ENCODE measurements at places on chromosomes 1 and 21.

GRCh38 chr1:169348383-169349036 lies 19.1 kb downstream of the NME7 start:
- no peak for DNase-seq

DNA sequence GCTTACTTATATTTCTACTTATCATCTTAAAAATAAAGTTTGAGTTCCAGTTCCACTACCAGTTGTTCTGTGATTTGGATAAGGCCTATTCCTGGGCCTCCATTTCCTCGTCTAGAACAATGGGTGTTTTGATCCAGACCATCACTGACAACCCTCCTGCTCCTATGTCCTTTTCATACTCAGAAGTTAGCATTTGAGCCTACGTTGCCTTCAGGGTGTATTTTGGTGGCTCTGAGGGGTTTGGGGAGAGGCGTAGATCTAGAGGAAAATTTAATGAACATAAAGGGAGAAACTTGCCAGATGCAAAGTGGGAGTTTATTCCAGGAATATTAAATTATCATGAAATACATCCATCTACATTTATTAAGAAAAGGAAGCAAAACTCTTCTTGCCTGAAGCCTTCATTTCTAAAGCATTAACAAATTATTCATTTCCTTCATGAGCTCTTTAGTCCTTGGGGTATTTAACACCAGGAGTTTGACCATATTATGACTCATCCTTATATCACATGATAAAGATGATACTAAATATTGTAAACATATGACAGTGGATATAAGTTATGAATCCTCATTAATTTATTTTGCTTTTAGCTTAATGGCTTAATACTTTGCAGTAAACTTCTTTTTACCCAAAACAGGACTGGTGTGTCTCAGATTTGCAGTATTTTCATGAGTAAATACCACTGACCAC lies 47.2 kb upstream of the SYT14 start:
- DNase-seq = no peak

GRCh38 chr1:41533016-41533730 lies 48.7 kb upstream of the EDN2 start:
- no peak for DNase-seq

GRCh38 chr1:222375701-222376100 lies 172.2 kb downstream of the HHIPL2 start:
- no peak for DNase-seq

DNA sequence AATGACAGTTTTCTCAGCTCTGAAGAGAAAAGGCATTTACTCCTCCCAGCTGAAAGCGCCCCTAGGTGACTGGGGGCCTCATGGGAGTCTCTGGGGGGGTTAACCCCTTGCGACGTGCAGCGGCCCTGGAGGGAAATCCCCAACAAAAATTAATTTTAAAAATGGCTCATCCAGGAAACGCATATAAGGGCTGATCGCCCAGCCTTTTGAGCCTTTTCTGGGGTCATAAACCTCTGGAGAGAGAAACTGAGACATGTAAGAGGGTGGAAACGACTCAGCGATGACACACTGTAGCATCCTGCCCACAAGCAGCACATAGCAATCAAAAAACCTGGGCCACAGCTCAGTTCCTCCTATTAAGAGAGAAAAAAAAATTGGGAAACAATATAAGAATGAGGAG lies 20.4 kb upstream of the HPDL start:
- DNase-seq = no peak

GRCh38 chr1:209989525-209989924 lies 51.5 kb downstream of the SYT14 start:
- no peak for DNase-seq

DNA sequence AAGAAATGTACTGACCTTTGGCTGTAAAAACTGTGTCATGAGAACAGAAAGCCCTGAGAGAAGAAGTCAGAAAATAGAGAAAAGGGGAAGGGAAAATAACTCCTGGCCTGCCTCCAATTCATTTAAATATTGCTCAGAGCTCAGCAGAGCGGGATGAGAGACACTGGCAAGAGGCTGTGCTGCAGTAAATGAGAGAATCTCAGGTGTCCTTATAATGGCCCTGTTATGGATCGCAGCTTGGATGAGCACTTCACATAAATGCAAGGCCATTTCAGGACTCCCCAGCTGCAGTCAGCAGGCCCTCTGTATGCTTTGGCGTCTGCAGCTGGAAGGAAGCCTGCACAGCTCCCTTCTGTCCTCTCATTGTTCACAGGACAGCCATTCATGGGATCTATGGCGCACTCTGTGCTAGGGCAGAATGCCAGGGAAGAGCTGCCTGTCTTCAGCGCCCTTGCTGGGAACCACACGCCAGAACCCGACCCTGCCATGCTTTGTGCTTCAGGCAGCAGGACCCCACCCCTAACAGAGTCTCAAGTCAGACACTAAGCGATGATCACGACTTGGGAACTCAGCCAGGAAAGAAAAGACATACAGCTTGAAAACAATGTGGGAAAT lies 20.7 kb upstream of the ABCB10 start:
- DNase-seq = peak; percentile 49

DNA sequence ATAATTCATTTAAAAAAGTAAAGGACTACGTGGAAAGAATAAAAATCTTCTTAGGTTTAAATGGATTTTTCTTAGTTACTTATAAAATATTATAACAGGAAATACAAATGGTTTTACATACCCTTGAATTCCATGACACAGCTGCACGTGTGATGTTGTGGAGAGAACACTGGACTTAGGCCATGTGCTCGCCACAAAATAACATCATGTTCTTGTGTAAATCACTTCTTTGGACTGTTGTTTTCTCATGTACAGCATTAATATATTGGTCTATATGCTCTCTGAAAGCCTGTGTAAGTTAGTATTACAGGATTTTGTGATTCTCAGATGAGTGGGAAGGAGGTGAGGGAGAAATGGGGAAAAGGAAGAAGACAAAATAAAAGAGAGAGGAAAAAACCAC lies 228.2 kb downstream of the DNM3 start:
- DNase-seq = no peak

GRCh38 chr1:29245876-29246275 lies 9.6 kb downstream of the PTPRU start:
- no peak for DNase-seq

DNA sequence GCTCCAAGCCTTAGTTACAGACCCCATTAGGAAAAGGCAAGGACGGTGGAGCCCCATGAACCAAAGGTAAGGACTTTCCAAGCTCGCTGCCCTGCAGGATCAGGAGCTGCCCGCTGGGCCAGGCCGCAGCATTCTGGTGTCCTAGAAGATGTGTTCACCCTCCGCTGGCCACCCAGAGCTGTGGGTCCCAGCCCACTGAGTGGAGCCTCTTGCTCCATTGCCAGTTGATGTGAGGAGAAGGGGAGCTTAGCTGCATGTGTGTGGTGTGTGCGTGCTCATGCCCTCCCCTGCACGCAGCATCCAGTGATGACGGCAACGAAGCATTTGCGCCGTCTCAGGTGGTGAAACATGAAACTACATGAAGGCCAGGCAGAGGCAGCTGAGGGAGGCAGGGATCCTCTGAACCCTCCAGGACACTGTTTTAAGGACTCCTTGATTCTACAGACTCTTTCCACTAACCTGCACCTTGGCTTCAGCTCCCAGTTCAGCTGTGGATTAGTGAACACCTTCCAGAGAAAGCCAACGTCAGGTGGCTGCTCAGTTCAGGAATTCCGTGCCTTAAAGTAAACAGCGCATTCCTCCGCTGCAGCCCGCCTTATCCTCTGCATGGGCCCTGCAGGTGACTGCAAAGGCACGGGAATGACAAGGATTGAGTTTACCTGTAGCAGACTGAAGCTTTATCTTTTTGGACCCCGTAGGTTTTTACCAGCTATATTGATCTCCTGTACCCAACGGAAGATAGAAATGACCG lies 48.7 kb downstream of the SMYD2 start:
- DNase-seq = no peak

GRCh38 chr1:169009666-169010065 lies 96.8 kb upstream of the ATP1B1 start:
- no peak for DNase-seq

DNA sequence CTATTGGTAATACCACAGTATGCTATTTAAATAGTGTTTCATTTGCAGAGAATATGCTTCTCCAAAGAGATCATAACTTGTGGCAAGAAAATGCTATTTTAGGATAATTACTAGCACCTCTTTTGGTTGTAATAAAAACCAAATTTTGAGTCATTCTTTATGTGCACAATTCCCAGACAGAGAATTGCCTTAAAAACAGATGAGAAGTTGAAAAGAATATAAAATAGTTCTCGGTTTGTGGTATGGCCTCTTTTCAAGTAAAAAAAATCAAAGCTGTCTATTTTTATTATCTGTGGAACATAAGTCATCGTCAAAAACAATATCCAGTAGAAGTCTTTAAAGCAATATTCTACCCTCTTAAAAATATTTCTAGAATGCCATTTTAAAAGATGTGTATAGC lies 185.9 kb downstream of the GREM2 start:
- DNase-seq = no peak

DNA sequence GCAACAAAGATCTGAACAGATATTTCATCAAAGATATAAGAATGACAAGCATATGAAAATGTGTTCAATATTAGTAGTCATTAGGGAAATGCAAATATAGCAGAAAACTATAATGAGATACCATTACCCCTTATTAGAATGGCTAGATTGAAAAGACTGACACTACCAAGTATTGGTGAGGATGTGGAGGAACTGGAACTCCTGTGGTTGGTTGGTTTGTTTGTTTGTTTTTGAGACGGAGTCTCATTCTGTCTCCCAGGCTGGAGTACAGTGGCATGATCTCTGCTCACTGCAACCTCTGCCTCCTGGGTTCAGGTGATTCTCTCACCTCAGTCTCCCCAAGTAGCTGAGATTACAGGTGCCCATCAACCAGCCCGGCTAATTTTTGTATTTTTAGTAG lies 18.9 kb upstream of the HMGN1 start:
- no peak for DNase-seq

GRCh38 chr1:18726368-18726767 lies 95.7 kb downstream of the PAX7 start:
- DNase-seq = no peak

DNA sequence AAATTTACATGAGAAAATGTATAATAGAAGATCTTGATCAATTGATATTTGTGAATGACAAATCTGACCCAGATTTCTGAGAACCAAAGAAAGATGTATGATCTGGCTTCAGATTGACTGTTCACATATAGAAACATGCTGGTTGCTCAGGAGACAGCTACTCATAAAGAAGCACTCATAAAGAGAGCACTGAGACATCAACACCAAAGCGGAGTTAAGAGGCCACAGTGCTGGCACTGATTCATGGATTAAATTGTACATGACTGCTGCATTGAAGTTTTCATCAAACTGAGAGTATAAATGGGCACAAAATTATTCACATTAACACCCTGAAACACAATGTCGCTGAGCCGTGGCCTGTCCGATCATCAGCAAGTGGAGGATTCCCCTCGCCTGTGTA lies 46.2 kb downstream of the SH3GLB1 start:
- DNase-seq = no peak

DNA sequence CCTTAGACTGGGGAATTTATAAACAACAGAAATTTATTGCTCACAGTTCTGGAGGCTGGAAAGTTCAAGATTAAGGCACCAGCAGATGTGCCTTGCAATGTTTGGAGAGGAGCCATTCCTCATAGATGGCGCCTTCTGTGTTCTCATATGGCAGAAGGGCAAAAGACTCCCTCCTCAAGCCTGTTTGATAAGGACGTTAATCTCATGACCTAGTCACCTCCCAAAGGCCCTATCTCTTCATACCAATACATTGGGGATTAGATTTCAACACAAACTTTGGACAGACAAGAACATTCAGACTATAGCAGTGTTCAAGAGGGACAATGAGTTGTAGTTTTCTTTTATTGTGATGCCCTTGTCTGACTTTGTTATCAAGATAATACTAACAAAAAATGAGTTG lies 34.3 kb downstream of the PSMG1 start:
- no peak for DNase-seq

GRCh38 chr1:71521655-71522264 lies 440.9 kb upstream of the ZRANB2 start:
- DNase-seq = no peak

- DNase-seq = no peak
These were observed 2.4 kb downstream of the TSPEAR start for GRCh38 chr21:44708866-44709425.

DNA sequence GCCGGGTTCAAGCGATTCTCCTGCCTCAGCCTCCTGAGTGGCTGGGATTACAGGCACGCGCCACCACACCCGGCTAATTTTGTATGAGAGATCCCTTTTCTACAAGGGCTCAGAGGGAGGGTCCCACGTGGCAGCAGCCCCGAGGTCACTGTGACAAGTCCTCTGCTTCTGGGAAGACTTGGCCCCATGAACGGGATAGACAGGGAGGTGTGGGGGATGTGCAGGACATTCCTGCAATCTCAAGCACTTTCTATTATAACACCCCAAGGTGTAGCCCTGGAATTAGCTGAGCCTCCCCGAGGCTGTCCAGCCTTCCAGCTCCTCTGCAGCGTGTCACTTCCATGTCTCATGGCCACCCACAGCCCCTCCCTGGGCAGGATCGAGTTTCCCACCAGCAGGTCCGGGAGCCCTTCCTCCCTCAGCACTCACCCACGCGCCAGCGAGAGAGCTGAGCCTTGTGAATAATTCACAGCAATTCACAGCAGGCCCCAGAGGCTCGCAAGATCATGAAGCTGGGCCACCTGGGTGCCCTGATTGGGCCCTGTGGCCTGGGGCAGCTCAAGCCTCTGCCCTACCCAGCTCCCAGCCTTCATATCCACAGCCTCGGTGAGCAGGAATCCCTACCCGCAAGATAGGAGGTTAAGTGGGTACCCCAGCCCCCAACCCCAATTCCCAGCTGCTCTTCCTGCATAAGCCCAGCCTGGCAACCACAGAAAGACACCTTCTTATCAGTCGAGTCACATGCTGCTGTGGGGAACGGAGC lies 22.8 kb upstream of the RNU1-4 start:
- no peak for DNase-seq

DNA sequence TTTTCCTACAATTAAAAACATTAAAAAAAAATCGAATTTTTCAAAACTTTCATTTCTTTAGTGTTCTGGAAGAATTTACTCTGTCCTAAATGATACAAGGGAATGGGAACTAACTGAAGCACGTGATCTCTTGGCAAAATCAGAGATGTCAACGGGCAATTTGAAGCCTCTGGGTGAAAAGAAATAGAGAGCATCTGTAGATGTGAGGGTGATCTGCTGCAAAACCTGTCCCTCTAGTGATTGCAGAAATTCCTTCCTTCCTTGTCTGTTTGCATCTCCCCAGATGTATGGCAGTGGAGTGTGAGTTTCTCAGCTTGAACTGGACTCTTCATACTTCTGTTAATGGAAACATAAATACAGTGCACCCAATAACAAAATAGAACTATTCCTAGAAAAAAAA lies 100.5 kb upstream of the S1PR1 start:
- no peak for DNase-seq

GRCh38 chr1:93608187-93609109 lies 73.2 kb downstream of the BCAR3 start:
- no peak for DNase-seq

DNA sequence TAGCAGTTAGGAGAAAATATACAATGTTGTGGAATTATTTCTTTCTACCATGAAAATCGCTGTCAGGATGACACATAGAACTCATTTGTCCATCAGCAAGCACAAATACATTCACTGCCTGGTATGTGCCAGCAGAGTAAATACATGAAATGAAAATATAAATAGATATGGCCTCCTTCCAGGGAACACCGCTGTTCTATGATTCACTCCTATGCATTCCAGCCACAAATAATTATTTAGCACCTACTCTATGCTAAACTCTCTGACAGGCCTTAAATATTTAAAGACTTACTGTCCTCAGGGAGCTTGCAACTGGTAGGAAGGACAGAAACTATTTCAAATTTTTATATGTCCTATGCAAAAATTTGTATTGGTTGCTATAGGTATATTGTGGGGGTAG lies 975.0 kb upstream of the NCAM2 start:
- no peak for DNase-seq

Data from brain pericyte (primary cell).